ENCODE measurements at places on chromosomes 7 and 10. TPM values are rescaled to one million over a fixed set of nuclear protein-coding genes. Genes with fewer than 3 reads are reported as not detected.

DMBT1 gene
- total RNA-seq, result 0.08 TPM

RHEB gene
- total RNA-seq, result 159 TPM

SHTN1 gene
- total RNA-seq, result 24.3 TPM

DLX6 gene
- not detected for total RNA-seq

ACTR3C gene
- total RNA-seq, result not detected

JCAD gene
- 8.2 TPM for total RNA-seq

HYAL4 gene
- total RNA-seq, result not detected

LIPJ gene
- total RNA-seq, result not detected

CALN1 gene
- total RNA-seq, result not detected

PDZD7 gene
- 1.4 TPM for total RNA-seq

CPN1 gene
- 0.24 TPM for total RNA-seq

OR9A2 gene
- not detected for total RNA-seq

KDM7A gene
- 3.1 TPM for total RNA-seq

TMEM213 gene
- not detected for total RNA-seq

AZGP1 gene
- not detected for total RNA-seq

FOXI2 gene
- not detected for total RNA-seq

TFEC gene
- total RNA-seq, result not detected

CDK14 gene
- total RNA-seq, result 0.42 TPM

STK31 gene
- total RNA-seq, result 0.49 TPM

ZNF117 gene
- 0.28 TPM for total RNA-seq

GPR26 gene
- not detected for total RNA-seq

DPCD gene
- 33.8 TPM for total RNA-seq

NKX1-2 gene
- not detected for total RNA-seq
